ENCODE measurements at places on chromosomes 11 and 22. TPM values are rescaled to one million over a fixed set of nuclear protein-coding genes. Genes with fewer than 3 reads are reported as not detected.

The SF3A1 gene
- total RNA-seq, result 110 TPM

The TRIM51 gene
- not detected for total RNA-seq

GRCh38 chr11:10797531-10797930 is 11.2 kb downstream of the EIF4G2 start:
- DNase-seq, result no peak
- peak overlapping the region; percentile 37 for H3K27ac ChIP-seq
- peaks cover 29% of the 10 kb centered on the region for H3K4me1 ChIP-seq

- no peaks in the 10 kb centered on the region for H3K4me1 ChIP-seq
- no peak overlapping the region for H3K4me3 ChIP-seq
- DNase-seq, result no peak
- no peak overlapping the region for H3K27ac ChIP-seq
- no peaks in the 10 kb centered on the region for H3K36me3 ChIP-seq
- H3K27me3 ChIP-seq, result no peaks in the 10 kb centered on the region
Measured at GRCh38 chr11:133443206-133443747, 89.0 kb downstream of the OPCML start.

The LRRC74B gene
- total RNA-seq, result 4.6 TPM

The CCDC134 gene
- 8.6 TPM for total RNA-seq

- no peaks in the 10 kb centered on the region for H3K27me3 ChIP-seq
- H3K27ac ChIP-seq, result no peak overlapping the region
- no peaks in the 10 kb centered on the region for H3K36me3 ChIP-seq
- DNase-seq, result no peak
Measured at GRCh38 chr11:123129920-123130319, 65.1 kb downstream of the CLMP start.

GRCh38 chr22:38223289-38223960 is 21.6 kb downstream of the MAFF start:
- H3K27ac ChIP-seq, result peak overlapping the region; percentile 70
- peaks cover 54% of the 10 kb centered on the region for H3K4me1 ChIP-seq
- H3K27me3 ChIP-seq, result no peaks in the 10 kb centered on the region
- no peak overlapping the region for H3K4me3 ChIP-seq
- H3K36me3 ChIP-seq, result peaks cover 53% of the 10 kb centered on the region

Measured in upper lobe of left lung (tissue), 6 donors.